ENCODE measurements at places on chromosomes 3 and 15. TPM values are rescaled to one million over a fixed set of nuclear protein-coding genes. Genes with fewer than 3 reads are reported as not detected.

HHATL gene
- not detected for total RNA-seq

ACAD11 gene
- 17.2 TPM for total RNA-seq

CCDC33 gene
- total RNA-seq = not detected

CLDN18 gene
- not detected for total RNA-seq

PLOD2 gene
- total RNA-seq = 48.2 TPM

TGM4 gene
- not detected for total RNA-seq

SLCO2A1 gene
- 8.3 TPM for total RNA-seq

ZNF860 gene
- total RNA-seq = 0.32 TPM

FBXO40 gene
- total RNA-seq = not detected

THPO gene
- 0.83 TPM for total RNA-seq

TMEM212 gene
- total RNA-seq = not detected

CCDC39 gene
- total RNA-seq = 0.17 TPM

RASGRF1 gene
- total RNA-seq = 0.23 TPM

NPAP1 gene
- total RNA-seq = not detected

SERPINI1 gene
- 3.1 TPM for total RNA-seq

TTLL13 gene
- not detected for total RNA-seq

DNAH12 gene
- 0.39 TPM for total RNA-seq

P2RY12 gene
- total RNA-seq = 2.9 TPM

ALAS1 gene
- 31.1 TPM for total RNA-seq

GOLGA6A gene
- 1.2 TPM for total RNA-seq

CNTN4 gene
- 10.7 TPM for total RNA-seq

PLA1A gene
- 1.5 TPM for total RNA-seq

IL17RE gene
- total RNA-seq = 1.2 TPM

ADIPOQ gene
- total RNA-seq = 0.42 TPM

CKMT1B gene
- 0.42 TPM for total RNA-seq

GP5 gene
- total RNA-seq = 0.17 TPM

IMPG2 gene
- total RNA-seq = 0.83 TPM
